ENCODE measurements at places on chromosomes 12 and 14.

DNA sequence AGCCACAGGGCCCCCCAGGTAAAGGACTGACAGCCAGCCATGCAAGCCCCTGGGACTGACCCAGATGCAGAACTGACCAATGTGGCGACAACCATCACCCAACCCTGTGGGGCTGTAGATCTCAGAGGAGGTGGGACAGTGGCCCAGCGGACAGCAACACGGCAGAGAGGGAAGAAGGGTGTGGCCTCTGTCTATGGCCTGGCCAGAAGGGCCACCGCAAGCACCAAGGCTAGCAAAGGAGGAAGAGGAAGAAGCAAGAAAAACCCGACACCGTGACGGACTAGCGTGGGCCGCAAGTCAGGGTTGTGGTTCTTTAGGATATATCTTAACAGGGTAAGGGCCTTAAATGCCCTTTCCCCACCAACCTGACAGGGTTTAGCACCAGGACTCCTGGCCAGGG, 71.2 kb downstream of the ITPK1 start:
- no peak for DNase-seq

GRCh38 chr12:106957583-106957982, 1.9 kb downstream of the TMEM263 start:
- no peak for DNase-seq

DNA sequence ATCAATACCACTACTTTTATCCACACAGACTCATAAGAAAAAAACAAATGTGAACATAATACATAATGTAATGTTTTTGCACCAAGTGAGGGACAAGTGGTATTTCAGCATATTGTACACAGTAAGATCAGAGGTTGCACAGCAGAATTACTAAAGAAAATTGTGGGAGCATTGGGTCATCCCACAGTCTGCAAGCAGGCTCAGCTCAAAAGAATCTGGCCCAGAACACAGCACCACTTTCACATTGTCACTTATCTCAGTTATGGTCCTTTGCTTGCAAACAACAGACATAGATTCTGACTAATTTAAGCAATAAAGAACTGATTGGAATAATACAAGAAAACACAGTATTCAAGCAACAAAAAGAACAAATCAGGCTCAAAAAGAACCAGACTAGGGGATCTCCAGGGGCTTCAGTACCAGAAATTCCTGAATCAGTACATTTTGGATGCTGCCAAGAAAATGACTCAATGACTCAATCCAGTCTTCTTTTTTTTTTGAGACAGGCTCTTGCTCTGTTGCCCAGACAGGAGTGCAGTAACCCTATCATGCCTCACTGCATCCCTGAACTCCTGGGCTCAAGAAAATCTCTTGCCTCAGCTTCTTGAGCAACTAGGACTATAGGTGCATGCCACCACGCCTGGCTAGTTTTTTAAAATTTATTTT, 42.9 kb upstream of the EEA1 start:
- no peak for DNase-seq

DNA sequence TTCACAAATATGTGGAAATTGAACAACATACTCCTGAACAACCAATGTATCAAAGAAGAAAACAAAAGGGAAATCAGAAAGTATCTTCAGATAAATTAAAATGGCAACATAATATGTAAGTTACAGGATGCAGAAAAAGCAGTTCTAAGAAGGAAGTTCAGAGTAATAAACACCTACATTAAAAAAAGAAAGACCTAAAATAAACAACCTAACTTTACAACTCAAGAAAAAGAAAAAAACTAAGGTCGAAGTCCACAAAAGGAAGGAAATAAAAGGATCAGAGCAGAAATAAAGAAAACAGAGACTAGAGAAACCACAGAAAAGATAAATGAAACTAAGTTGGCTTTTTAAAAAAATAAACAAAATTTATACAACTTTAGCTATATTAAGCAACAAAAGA, 59.2 kb downstream of the EGLN3 start:
- DNase-seq: no peak

GRCh38 chr14:71552809-71553208, 379.4 kb upstream of the RGS6 start:
- no peak for DNase-seq

DNA sequence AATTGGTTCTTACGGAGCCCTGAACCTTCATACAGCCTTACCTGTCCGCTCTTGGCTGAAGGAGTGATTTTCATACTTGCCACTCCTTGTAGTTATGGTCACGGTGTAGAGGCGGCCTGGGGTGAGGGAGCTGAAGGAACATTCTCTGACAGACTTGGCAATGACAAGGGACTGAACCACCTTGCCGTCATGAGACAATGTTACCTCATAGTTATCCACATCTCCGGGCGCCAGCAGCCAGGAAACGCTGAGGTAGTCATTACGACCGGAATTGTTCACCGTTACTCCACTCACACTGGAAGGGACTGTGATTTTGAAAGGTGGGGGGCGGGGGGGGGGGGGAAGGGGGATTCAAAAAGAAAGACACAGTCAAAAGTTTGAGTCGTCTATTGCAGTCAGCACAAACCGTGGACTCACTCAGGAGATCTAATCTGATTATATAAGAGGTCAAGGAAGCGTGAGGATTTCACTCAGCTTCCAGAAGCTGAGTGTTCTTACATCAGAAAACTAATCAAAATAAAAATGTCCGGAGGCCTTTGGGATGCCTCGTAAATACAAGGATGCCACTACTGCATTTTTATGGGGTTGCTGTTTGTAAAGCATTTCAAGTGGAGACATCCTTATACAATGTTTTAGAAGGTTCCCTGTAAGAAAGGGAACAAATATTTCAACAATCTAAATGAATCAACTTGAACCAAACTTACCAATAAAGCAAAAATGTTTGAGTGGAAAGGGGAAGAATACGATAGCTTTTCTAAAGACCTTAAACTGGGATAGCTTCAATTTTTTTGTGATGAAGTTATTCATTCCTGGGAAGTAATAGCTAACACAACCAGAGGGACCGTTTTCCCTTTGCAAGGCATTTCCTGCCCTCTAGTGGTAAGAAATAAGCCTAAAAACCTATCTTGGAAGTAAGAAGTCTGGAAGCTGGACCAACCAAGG, 60.6 kb downstream of the PTPRB start:
- no peak for DNase-seq
